ENCODE measurements at places on chromosomes 12 and 14.

DNA sequence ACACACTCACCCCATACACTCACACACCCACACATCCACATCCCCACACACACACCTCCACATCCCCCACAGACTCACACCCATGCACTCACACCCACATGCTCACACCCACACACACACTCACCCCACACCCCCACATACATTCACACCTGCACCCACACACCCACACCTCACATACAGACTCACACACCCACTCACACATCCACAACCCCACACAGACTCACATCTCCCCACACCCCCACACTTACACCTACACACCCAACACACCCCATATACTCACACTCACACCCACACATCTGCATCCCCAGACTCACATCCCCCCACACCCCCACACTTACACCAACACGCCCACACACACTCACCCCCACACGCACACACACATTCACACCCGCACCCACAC, 171.8 kb downstream of the GLT1D1 start:
- no peak for DNase-seq

DNA sequence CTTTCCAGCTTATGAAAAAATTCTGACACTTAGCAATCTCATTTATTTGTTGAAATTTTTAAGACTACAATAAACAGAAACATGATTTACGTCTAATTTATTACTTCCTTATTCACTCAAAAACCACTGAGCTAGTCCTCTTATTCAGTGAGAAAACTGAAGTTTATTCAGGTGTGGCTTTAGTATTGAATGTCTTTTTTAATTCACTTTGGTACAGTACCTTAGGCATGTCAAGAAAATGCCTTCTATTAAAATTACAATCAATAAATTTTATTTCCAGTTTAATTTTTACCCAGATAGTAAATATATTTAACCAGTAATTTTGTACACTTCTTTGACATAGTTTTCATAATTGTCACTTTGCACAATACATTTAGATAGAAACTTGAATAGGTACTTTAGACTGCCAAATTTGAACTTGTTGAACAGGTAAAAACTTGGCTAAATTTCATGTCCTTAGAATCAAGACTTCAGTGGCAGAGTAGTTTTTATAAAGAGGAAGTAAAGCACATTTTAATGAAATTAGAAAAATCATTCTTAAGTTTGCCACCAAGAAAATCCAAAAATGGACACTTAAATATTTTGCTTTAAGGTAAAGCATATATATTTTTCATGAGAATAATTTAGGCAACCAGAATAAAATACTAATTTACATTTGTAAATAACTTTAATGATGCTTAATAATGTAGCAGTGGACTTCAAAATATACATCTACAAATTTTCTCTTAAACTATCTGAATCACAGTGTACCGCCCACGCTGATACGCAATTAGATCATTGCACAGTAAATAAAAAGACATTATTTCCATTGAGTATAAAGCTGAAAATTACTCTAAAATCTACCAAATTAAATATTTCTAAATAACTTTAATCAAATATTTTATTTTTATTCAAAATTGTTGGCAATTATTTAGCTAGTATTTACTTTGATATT, 159.1 kb downstream of the RASSF9 start:
- no peak for DNase-seq

GRCh38 chr14:103854822-103855733, 7.7 kb upstream of the PPP1R13B start:
- DNase-seq = no peak

DNA sequence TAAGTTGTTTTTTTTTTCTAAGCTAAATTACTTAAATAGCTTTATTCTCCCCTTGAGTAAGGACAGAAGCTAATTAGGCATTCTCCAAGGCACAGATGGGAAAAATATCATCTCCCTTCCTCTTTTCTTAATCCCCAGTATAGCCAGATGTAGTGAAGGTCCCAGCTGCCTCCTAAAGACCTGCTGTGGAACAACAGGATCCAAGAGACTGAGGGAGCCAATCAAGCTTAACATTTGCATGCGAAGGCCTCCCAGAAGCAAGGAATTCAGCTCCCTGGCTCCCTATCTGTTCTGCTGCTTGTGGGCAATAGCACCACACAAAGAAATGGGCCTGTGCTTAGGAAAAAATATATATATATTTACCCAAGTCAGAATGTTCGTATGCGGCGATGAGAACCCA, 255.2 kb downstream of the SYT1 start:
- no peak for DNase-seq

- no peak for DNase-seq
These were observed 211.3 kb upstream of the DIO3 start for GRCh38 chr14:101350021-101350420.

- no peak for DNase-seq
These were observed 62.7 kb downstream of the DDX51 start for GRCh38 chr12:132081423-132081822.

GRCh38 chr12:120620624-120621023, 19.8 kb upstream of the CABP1 start:
- DNase-seq = no peak

- DNase-seq = no peak
These were observed 19.8 kb downstream of the DIP2B start for GRCh38 chr12:50524621-50525020.

GRCh38 chr12:48696626-48697025, 14.6 kb upstream of the KANSL2 start:
- DNase-seq = no peak

DNA sequence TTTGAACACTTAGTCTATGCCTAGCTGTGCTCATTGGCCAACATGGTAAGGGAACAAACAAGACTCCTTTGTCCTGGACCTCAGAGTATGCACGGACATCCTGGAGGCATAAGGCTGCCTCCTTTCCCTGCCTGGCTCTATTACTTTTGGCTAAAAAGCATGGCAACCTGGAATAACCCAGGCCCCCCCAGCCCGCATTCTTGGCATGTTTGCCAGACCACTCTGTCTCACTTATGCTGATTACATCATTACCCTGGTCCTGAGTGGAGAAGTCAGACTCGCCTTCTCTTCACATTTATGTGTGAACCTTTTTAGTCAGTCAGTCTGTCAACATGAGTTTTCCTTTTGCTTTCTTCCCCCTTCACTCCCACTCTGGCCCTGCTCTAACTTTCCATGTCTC, 58.0 kb upstream of the ELK3 start:
- DNase-seq = no peak

DNA sequence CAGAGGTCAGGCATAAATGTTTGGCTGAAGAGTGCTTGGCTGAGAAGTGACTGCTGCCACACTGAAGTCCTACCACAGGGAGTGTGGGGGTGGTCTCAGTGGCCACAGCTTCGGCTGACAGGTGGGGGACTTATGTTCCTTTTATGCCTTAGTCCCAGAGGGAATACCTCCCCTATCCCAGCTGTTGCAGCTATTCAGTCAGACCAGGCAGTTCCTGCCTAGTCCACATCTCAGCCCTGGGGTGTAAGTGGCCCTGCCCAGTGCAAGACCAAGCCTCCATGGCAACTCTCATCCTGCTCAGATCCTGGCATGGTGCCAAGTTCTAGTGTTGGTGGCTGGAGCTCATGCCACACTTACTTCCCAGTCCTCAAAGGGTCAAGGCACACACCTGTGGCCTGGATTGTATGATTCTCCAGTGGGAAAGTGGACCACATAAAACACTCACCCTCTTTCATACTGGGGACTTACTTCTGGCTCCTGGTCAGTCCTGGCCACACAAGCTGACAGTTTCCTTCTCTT, 161.3 kb upstream of the CAND1 start:
- no peak for DNase-seq

GRCh38 chr12:12366701-12367481, 10.0 kb downstream of the BORCS5 start:
- no peak for DNase-seq

DNA sequence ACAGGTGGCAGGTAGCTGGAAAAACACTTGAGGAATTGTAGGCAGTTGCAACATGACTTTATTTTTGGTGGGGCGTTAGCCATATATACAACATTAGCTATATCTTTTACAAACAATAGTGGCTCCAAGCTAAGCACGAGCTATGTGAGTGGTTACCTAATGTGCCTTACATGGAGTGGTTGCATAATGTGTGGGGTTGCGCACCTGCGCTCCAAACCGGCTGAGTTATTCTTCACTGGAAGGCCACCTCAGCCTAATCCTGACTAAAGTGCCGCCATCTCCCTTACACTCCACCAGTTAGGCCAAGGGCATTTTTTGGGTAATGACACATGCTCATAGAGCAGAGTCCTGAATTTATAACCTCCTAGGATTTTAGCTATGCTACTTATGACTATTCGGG, 31.8 kb upstream of the G2E3 start:
- DNase-seq = no peak

DNA sequence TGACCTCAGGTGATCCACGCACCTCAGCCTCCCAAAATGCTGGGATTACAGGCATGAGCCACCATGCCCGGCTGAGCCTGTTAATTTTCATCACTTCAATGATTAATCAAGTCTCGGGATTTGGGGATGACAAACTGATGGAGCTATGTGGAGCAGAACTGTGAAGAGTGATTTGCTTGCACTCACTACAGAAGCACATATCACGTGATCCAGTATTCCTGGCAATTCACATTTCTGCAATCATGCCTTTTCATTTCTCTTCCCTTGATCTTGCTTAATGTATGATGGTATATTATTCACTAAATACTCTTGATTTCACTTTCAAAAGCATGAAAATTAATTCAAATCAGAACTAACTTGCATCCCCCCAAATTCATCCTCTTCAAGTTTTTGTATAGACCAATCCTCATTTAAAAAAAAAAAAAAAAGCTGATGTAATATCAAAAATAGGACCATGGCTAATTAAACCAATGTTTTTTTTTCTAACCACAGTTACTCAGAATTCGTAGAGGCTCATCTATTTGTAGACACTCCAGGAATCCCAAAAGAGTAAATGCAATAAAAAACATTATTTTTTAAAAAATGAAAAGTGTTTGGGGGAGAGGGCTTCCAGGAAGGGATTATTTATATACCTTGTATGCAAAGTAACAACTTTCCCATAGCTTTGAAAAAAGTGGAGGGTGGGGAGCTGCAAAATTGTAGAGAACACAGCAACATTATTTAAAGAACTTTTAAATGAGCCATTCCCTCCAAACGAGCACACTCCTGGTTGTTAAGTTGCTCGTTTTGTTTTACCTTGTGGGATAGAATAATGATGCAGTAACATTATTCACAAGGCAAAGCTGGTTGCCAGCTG, 7.0 kb upstream of the ATXN2 start:
- DNase-seq = no peak

Measured in activated T-cell treated with anti-CD3 and anti-CD28 coated beads for 48 hours (primary cell).